ENCODE measurements at places on chromosomes 12 and 14.

DNA sequence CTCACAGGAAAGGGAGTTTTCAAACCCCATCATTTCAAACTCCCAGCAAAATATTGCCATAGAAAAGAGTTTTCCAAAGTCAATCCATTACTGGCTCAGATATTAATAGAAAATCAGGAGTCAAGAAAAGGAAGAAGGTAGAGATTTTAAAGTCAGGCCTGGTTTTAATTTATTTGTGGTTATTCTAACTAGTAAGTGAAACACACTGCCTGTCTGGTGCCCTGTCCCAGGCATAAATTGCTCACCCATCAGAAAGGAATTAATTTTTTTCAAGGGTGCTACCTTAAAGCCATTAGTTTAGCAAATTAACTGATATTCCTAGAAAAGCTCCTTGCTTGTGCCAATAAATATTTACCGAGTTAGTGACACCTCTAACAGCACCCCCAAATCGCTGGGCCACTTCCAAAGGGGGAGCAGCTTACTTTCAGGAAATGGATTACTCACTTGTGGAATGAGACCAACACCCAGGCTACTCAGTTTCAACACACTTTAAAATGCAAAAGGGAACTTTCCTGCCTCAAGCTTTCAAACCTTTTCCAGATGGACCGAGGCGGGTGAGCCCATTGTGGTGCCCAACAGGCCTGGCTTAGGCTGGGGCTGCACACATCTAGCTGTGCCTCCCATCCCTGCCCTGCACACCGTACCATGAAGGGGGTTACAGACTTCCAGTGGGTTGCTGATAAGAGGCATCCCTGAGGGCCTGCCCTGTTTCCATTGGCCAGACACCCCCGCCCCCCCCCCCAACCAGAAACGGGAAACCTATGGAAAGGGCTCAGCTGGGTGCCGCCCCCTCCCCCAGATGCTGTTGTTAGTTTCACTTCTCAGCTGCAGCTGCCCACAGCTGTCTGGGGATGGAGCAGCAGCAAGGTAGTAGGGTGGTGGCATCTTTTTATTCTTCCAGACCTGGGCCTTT is 117.2 kb downstream of the SAMD4A start:
- DNase-seq, result no peak

DNA sequence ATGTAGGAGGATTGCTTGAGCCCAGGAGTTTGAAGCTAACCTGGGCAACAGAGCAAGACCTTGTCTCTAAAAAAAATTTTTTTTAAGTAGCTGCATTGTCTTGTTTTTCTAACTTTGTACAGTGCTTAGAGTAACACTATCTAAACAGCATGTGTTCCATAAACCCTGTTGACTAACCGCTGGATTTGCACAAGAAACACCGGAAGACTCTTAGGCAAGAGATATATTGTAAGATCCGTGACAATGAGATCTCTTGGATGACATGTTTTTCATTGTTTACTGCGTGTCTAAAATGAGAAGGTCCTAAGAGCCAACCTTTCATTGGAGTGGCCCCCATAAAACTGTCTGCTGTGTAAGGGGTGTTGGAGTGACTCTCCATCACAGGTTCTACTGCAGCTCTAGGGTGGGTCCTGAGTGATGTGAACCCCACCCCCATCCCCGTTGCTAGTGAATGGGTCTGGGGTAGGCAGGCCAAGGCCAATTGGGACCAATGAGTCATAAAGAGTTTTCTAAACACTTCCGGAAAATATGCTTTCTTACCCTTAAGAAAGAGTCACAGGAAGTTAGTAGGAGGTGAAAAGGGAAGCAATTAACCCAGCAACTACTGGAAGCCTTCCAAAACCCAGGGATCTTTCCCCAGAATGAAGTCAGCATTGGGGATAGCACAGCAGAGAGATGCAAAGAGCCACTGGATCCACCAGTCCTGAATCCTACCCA is 24.3 kb upstream of the PCNX1 start:
- no peak for DNase-seq

- no peak for DNase-seq
These were observed 18.3 kb upstream of the SERPINA4 start for GRCh38 chr14:94542811-94543440.

GRCh38 chr14:29442696-29443095 is 485.0 kb downstream of the PRKD1 start:
- DNase-seq, result no peak
